ENCODE measurements at places on chromosomes 1 and 21.

- no peak for DNase-seq
Observed at GRCh38 chr1:71417421-71417820, 336.6 kb upstream of the ZRANB2 start.

GRCh38 chr1:195481293-195481692 lies 1126.9 kb downstream of the KCNT2 start:
- no peak for DNase-seq

DNA sequence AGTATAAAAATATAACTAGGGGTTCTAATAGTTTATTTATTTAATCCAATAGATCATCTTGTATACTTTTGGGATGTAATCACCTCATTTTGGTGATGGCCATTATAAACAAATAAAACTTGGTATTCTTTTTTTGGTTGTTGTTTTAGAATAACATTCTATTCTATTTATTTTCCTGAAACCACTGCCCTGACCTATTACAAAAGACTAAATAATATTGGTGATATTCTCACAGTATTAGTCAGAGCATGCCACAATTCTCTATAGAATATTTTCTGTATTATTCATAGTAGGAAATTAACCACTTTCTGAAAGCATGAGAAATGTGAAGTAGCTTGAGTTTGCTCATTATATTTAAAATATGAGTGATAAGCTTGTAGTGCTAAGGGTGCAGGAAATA lies 54.1 kb upstream of the LRRC7 start:
- no peak for DNase-seq

DNA sequence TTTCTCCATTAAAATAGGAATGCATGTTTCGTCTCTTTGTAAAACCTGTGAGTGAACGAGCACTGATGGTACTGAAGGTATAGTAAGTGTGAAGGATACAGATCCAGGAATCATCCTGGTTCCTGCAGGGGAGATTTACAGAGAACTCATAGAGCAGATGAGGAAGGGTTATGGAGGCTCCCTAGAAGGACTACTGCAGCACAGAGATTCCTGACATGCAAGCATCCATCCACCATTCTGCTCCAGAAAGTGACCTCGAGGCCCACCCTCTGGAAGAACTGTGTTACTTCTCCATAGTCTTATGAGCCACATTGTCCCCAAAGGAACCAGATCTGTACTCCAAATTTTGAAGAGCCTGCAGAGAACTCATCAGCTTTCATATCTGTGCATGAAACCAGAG lies 14.5 kb downstream of the MKNK1 start:
- DNase-seq, result no peak

- no peak for DNase-seq
Observed at GRCh38 chr1:164958982-164959768, 397.3 kb downstream of the LMX1A start.

DNA sequence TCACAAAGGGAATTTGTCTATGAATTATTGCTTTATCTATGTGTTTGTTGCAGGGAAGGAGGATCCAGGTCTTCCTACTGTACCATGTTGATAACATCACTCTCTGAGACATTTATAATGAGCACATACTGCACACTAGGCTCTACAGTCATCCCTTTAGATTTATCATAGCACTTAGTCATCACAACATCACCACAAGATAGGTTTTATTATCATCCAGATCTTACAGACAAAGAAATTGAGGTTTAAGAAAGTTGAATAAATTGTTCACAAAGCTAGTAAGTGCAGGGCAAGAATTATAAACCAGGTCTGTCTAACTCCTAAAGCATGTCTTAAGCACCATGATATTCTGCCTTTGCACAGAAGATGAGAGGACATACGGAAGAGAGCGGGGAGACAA lies 121.1 kb upstream of the ST6GALNAC5 start:
- no peak for DNase-seq

GRCh38 chr21:25863031-25863430 lies 128.3 kb downstream of the GABPA start:
- DNase-seq, result no peak

- peak; percentile 50 for DNase-seq
Observed at GRCh38 chr1:211327346-211327921, 801 bp downstream of the TRAF5 start.

DNA sequence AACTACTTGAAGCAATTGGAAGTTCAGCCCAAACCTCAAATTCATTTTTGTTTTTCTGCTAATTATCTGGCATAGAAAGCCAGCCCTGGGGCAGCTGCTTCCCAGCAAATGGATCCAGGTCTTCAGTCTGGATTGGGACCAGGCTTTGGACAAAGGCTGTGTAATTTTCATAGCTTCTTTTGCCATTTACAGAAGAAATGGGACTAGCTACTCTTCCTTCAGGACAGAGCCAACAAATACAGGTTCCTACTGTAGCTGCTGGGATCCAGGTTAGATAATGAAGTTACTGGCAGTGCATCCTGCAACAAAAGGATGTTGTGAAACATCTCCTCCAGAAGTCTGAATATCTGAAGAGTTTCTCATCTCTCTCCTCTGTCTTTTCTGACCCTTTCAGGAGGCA lies 171.5 kb upstream of the CAMK1G start:
- DNase-seq, result no peak

DNA sequence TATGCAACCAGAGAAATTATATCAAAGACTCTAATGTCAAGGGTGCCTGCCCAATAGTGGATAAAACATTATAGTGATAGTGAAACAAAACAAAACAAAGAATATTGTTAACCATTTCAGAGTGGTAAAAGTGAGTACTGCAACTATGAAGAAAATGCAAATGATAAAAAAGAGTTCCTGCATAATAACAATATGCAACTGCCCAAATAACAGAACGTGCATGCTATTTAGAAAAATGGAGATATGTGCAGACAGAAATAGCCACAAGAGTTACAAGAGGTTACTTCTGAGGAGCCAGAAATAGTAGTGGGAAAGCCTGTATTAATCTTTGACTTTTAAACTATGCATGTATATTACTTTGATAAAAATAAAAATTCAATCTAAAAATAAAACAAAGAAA lies 302.5 kb downstream of the NEGR1 start:
- no peak for DNase-seq

DNA sequence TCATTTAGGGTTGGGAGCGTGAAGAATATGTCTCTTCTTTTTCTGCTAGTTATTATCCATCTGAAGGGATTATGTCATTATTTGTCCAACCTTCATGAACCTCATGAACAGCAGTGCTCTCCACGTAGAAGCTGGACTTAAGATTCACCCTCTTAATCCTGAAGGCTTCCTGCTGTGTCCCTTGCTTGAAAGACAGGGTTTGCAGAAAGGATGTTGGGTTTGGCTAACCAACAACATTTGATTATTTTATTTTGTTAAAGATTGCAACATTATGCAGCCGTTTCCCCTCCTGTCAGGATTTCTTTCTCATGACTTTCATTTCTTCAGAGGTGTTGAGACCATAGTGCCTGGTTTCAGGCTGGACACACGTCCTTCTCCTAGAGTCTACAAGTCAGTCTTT lies 75.2 kb downstream of the NGF start:
- DNase-seq, result no peak

GRCh38 chr1:157781048-157781447 lies 4.1 kb upstream of the FCRL2 start:
- DNase-seq, result no peak

DNA sequence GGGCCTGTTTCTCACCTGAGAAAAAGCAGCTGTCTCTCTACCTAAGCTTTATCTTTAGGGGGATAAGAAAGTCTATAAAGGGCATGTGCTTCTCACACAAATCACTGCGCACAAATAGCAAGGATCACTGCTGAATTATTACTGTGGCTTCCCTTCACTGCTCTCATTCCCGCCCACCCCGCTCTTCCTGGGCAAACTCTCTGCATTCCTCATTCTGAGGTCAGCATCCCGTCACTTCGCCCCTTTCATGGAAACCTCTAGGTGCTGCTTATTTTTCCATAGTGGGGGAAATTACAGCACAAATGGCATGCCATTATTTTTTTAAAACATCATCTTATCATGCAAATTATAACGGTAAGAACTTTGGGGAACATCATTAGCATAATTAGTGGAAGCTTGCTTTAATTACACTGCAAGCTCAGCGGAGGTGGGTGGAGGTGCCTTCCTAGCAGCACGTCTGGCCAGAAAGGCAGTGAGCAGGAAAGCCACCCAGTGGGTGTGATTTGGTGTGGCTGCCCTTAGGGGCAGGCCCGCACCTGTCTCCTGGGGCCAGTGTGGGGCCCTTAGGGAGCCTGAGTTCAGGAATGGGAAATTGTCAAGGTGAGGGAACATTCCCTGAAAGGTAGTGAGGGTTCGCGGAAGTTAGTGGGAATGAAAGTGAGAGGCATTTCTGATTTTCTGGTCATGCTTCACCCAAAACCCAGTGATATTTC lies 105.9 kb downstream of the LAMC2 start:
- no peak for DNase-seq

- DNase-seq, result peak; percentile 32
Observed at GRCh38 chr1:218546314-218546713, 201.2 kb downstream of the TGFB2 start.

- DNase-seq, result no peak
Observed at GRCh38 chr21:14911351-14911750, 153.4 kb downstream of the NRIP1 start.

GRCh38 chr1:217040711-217041455 lies 317.7 kb upstream of the ESRRG start:
- no peak for DNase-seq

GRCh38 chr1:193569983-193570269 lies 383.5 kb upstream of the B3GALT2 start:
- no peak for DNase-seq

DNA sequence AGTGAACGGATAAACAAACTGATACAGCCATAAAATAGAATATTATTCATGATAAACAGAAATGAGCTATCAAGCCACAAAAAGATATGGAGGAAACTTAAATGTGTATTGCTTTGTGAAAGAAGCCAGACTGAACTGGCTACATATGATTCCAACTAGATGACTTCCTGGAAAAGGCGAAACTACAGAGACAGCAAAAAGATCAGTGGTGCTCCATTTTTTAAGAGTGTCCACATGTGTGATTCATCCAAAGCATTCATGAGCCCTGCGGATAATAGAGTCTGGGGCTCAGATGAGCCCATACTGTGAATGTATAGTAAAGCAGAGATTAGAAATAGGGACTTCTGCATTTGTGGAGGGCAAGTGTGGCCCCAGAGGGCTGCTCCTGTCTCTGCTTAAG lies 7.8 kb upstream of the TMEM222 start:
- DNase-seq, result no peak

- no peak for DNase-seq
Observed at GRCh38 chr1:205204552-205204951, 7.0 kb downstream of the DSTYK start.

DNA sequence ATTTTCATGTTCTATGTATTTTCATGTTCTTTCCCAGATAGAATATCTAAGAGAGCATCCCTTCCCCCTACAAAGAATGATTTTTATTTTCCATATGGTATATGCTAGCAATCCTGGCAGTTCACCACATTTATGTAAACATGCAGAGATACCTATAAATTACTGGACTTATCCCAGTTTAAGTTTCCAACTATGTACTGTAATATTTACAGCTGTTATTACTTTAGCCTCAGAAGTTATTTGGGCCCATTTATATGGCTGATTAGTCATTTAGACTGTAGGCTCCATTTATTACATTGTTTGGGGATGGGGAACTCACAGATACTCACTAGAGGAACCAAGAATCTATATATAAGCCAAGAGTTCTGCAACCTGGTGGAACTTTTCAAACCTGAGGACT lies 84.8 kb upstream of the WARS2 start:
- no peak for DNase-seq

DNA sequence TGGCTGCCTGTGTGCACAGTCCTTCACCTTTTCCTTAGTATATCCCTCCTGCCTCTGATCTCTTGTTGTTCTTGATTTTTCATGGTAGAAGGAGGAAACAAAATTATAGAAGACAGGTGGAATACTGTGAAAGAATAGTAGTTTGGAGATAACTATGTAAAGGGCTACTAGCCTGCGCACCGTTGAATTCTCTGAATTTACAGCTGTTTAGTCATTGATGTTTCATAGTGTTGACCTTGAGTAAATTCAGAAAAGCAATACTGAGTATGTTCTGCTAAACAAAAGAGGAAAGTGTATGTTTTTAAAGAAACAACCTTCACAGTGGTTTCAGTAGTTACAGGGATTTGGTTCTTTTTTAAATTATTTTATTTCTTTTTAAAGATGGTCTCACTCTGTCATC lies 18.1 kb downstream of the CAMTA1 start:
- peak; percentile 43 for DNase-seq

GRCh38 chr1:42973286-42973685 lies 14.6 kb upstream of the SLC2A1 start:
- no peak for DNase-seq

GRCh38 chr1:44672254-44672955 lies 1.9 kb downstream of the TMEM53 start:
- peak; percentile 93 for DNase-seq

- DNase-seq, result no peak
Observed at GRCh38 chr1:160590488-160590887, 11.2 kb upstream of the CD84 start.

DNA sequence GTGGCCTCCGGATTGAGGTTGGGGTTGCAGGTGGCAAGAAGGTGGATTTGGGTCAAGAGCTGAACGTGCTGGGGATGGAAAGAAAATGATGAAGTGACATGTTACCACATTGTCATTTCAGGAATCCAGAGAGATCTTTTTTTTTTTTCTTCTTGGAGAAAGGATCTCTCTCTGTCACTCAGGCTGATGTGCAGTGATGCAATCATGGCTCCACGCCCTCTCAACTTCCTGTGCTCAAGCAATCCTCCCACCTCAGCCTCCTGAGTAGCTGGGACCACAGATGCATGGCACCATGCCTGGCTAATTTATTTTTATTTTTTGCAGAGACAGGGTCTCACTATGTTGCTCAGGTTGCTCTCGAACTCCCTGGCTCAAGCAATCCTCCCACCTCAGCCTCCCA lies 80.6 kb downstream of the GON4L start:
- DNase-seq, result peak; percentile 7

GRCh38 chr1:93595266-93595665 lies 86.4 kb downstream of the BCAR3 start:
- DNase-seq, result peak; percentile 74

DNA sequence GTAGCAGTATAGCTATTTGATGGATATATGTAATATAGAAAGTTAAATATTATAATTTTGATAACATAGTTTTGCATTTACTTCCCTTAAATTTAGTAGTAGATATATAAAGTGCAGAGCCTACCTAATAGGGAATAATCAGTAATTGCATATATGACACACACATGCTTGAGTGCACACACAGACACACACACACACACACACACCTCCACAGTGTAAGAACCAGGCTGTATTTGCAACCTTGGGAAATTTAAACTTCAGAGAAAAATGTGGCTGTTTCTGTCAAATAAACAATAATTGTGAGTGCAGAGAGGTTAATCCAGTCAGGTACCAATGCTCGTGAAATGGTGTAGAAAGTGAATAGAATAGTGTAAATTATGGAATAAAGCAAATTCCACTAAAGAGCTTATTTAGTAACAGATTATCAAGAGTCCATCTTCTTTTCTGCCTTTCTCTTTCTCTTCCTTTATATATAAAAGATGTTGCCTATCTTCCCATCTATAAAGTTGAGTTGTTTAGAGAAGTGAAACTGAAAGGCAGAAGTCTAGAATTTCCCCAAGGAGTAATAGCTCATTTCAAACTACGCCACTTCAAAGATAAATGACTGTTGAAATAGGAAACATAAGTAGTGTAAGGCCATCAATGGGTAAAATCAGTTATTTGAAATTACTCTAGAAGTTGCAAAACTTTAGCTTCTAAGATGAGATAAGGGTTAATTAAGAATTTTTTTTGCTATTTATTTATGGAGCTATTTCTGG lies 273.7 kb downstream of the SRGAP2C start:
- no peak for DNase-seq
